ENCODE measurements at places on chromosomes 2 and 18.

DNA sequence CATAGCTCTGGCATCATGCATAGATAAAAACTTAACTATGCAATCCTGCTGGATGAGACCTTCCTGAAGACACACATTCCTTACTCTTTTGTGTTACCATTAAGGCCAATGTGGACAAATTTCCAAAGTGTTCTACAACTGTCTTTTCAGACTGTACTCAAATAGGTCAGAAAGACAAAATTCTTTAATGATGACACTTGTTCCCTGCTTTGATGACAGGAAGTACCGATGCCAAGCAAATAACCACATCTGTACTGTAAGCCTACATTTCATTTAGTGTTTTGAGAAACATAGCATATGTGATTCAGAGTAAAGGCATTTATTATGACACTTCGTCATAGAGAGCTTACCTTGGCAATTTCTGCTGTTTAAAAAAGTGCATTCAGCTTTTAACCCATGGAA, 55.0 kb downstream of the PMAIP1 start:
- no peak overlapping the region for H3K4me3 ChIP-seq
- H3K4me1 ChIP-seq, result peaks cover 53% of the 10 kb centered on the region
- no peaks in the 10 kb centered on the region for H3K36me3 ChIP-seq

DNA sequence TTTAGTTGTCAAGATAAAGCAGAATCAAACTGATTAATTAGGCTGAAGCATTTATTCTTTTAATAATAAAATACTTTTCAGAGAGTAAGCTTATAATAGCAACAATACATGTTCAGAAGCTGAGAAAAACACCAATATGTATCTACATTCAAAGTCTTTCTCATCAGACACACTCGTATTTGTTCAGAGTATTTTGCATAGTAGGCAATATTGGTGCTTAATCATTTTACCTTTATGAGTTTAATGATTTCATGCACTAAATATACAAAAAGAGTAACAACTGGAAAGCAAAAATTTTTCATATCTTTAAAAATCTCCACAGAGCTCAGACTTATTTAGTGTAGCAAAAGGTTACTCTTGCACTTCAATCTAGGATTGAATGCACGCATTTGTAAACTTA, 313.9 kb downstream of the ZEB2 start:
- H3K27ac ChIP-seq, result no peak overlapping the region
- no peaks in the 10 kb centered on the region for H3K27me3 ChIP-seq
- H3K4me3 ChIP-seq, result no peak overlapping the region
- no peak for DNase-seq

- no peak overlapping the region for H3K27ac ChIP-seq
- H3K4me3 ChIP-seq, result no peak overlapping the region
- peaks cover 7% of the 10 kb centered on the region for H3K27me3 ChIP-seq
- peaks cover 27% of the 10 kb centered on the region for H3K36me3 ChIP-seq
Measured at GRCh38 chr18:23135550-23136325, 453 bp downstream of the CABLES1 start.

DNA sequence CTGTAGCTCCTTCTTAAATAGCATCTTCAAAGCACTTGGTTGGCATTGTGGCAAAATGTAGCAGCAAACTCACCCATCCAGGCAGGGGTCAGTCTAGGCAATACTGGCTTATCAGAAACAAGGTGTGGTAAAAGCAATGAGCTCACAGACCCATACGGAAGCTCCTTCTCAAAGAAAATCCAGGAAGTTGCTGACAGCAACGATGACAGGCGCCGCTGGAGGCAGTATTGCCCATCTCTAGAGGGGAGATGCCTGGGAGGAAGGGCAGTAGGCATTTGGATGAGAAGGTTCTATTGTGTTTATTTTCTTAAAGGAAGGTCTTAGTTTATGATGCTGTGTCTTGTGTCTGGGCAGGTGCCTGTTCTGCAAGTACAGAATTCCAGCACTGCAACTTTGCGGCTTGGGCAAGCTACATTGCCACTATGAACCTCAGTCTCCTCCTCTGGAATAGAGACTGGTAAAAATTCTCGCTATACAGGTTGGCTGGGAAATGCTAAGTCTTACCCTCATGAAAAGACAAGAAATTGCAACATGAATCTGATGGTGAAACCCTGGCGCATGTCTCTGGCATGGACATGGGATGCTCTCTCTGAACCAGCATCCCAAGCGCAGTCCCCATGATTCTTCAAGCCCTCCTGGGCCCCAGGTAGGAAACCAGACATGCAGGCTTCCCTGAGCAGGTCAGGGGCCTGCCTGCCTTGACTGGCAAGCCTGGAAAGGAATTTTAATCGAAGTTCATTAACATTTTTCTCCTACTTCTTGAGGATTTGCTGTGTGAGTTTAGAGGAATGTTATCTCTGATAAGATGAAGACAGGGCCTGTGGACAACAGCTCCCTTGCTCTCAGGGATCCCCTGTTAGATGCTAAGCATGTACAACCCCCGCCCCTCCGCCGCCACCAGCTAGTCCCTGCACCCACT, 156.0 kb downstream of the TFCP2L1 start:
- H3K27ac ChIP-seq, result no peak overlapping the region
- H3K36me3 ChIP-seq, result no peaks in the 10 kb centered on the region
- H3K4me1 ChIP-seq, result no peaks in the 10 kb centered on the region
- DNase-seq, result no peak
- H3K27me3 ChIP-seq, result no peaks in the 10 kb centered on the region

DNA sequence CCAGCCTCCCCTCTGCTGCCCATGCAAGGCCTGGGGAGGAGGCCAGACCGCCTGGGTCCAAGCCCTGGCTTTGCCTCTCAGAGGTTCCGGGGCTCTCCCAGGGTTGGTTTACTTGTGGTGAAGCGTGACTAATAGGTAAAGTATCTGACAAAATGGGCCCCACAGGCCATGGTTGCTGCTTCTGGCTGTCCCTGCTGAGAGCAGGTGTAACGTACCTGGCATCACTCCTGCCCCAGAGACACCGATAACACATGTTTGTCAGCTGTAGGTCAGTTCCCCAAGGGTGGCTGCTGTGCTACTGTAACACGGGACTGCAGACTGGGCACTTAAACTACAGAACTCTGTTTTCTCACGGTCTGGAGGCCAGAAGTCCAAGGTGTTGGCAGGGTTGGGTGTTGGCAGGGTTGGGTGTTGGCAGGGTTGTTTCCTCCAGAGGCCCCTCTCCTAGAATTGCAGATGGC, 34.1 kb downstream of the ODC1 start:
- H3K36me3 ChIP-seq, result peaks cover 15% of the 10 kb centered on the region
- H3K4me3 ChIP-seq, result no peak overlapping the region
- peaks cover 27% of the 10 kb centered on the region for H3K4me1 ChIP-seq
- H3K27ac ChIP-seq, result no peak overlapping the region
- no peaks in the 10 kb centered on the region for H3K27me3 ChIP-seq

- H3K4me1 ChIP-seq, result no peaks in the 10 kb centered on the region
- no peaks in the 10 kb centered on the region for H3K27me3 ChIP-seq
- H3K4me3 ChIP-seq, result no peak overlapping the region
- no peaks in the 10 kb centered on the region for H3K36me3 ChIP-seq
Measured at GRCh38 chr18:39215920-39216319, 1650.3 kb upstream of the CELF4 start.
